ENCODE measurements at places on chromosomes 2 and 18. TPM values are rescaled to one million over a fixed set of nuclear protein-coding genes. Genes with fewer than 3 reads are reported as not detected.

DNA sequence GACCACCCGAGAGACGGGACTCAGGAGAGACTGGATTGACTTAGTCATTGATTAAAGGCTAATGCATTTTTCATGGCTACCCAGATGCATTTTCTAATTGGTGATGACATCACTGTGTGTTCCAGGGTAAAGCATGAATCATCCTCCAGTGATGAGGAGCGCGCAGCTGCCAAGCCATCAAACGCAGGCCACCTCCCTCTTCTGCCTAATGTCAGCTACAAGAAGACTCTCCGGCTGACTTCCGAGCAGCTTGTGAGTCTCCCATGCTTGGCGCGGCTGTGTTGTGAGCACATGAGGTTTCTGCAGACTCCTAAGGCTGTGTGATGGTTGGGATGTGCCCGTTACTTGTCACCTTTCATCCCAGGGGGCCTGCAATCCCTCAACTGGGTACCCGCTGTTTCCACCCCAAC is 56.4 kb downstream of the LPIN1 start:
- peak; percentile 63 for DNase-seq

- DNase-seq = peak; percentile 85
Observed at GRCh38 chr2:221444106-221444505, 128.0 kb downstream of the EPHA4 start.

DNA sequence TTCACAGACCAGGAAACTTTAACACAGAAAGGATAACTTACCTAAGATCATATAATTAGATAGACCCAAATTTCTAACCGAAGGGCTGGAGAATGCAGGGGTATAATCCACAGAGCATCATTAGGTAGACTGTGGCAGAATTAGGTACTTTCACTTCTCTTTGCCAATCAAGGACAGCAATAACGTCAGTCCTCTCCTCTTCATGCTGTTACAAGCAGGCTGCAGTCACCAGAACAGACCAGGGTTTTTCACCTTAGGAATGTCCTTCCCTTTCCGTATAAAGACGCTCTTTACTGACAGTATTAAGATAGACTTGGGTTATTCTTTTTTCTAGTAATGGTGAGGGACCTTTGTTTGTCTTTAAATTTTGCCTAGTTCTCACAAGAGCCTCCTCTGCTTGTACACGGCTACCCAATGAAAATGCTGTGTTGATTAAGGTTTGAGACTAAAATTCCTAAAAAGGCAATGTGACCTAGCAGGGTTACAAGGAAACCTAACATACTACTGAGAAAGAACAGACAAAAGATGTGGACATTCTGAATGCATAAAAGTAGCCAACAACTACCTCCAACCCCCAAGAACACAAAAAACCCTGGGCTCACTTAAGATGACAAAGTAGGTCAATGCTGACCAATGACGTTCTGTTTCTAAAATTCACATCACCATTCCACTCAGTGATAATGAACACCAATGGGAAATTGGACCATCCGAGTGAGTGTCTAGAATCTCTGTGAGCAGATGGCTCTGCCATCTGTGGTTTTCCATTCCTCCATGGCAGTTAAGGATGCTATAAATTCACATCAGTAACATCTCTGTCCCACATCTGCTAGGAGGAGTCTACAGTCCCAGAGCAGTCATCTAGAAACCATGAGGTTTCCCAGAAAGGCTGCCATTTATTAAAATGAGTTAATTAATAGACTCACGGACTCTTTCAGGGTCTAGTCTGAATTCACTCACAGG is 2.1 kb downstream of the PDIA6 start:
- DNase-seq = peak; percentile 45

EPAS1 gene
- total RNA-seq = 40.7 TPM

DNA sequence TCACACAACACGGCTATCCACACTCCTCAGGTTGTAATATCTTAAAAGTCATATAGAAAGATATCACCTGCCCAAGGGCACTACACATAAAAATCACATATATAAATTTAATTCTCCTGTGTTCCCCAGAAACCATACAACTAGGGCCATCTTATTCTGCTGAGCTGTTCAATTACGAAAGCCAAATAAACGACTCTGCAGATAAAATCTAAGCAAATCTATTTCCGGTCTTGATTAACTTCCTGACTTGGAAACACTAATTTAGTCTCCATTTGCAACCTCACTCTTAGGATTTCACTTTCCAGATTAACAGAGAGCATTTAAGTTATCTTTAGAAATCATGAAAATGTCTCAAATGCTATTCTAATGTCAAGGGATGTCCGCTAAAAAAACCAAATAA is 23.9 kb upstream of the STK17B start:
- no peak for DNase-seq

DNA sequence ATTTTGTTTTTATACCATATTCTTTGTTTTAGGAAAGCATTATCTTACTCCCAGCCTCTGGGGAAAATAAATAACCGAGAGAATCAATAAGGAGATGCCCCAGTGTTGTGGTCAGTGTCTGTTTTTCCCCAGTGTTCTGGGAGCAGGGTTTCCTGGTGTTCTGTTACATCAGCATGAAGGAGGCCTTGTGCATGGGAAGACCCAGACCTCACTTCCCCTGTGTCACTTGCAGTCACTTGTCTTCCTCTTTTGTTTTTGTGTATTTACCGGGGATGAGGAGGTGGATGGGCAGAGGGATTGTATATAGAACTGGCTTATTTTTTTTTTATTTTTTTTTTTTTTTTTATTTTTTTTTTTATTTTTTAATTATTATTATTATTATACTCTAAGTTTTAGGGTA is 45.0 kb upstream of the MGAT5 start:
- no peak for DNase-seq

GRCh38 chr2:18820966-18821365 is 231.6 kb upstream of the NT5C1B start:
- DNase-seq = no peak

LRRC30 gene
- not detected for total RNA-seq

PRSS56 gene
- not detected for total RNA-seq

DNA sequence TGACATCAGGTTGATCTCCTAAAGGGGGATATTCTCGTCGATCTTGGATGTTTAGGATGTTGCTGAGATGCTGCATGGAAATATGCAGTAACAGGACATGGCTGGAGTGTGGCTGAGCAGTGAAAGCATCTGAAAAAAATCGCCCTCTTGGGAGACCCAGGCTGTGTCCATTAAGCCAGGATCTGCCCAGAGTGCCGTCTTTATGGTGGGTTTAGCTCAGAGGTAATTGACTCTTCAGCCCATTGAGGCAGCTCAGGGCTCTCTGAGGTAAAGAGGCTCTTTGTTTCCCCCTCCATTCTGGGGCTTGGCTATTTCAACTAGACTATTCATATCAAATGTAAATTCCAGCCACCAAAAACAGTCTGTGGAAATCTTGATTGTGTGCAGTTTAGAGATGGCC is 26.5 kb downstream of the OSBPL6 start:
- no peak for DNase-seq

DNA sequence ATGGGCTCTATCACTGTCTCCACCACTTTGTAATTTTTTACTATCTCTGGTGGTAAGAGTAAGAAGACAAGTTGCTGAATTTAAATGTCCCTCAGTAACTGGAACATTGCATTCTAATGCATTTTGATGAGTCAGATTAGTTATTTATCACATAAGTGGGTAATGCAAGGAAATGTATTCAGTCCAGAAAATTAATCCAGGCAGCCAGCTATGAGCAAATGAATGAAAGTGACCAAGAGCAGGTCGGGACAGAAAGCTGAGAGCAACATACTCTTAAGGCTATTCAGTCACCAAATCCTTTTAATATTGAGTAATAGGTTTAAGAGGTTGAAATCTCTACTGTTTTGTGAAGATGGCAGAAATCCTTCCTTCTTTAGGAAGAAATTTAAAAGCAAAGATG is 265.5 kb upstream of the PARD3B start:
- DNase-seq = no peak

- no peak for DNase-seq
Observed at GRCh38 chr18:64850791-64851190, 701.9 kb upstream of the LINC00305 start.

GRCh38 chr2:61151436-61151835 is 10.6 kb upstream of the C2orf74 start:
- DNase-seq = peak; percentile 32

GRCh38 chr2:241799522-241800197 is 9.3 kb upstream of the NEU4 start:
- DNase-seq = no peak

LIMS4 gene
- 2.5 TPM for total RNA-seq

DNA sequence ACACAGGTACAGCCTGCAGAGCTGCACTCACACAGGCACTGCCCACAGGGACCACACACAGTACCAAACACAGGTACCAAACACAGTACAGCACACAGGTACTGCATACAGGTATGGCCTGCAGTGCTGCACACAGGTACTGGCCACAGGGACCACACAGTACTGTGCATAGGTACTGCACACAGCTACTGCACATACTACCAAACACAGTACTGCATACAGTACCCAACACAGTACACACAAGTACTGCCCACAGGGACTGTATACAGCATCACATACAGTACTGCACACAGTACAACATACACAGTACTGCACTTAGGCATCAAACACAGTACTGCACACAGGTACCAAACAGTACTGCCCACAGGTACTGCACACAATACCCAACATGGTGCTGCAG is 74.3 kb downstream of the ZNF236 start:
- DNase-seq = no peak

DNA sequence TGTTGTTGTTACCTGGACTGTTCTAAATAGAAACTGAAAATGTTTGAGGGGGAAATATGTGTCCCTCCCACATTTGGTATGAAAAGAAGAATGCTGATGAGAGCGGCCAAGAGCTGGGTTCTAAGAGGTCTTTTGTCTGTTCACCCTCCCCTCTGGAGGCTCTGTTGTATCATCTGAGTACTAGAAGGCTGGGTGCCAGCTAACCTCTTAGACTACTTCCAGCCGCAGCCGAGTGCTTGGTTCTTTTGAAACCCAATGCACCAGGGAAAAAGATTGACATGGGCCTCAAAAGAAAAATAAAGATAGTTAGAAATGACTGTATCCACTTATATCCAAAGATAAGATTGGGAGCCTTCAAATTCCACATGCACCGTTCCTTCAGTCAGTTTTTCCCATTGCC is 255.9 kb downstream of the TXNL1 start:
- no peak for DNase-seq

BAZ2B gene
- total RNA-seq = 42.1 TPM
